H7 (cell line): ENCODE measurements at places on chromosomes 3 and 15.

DNA sequence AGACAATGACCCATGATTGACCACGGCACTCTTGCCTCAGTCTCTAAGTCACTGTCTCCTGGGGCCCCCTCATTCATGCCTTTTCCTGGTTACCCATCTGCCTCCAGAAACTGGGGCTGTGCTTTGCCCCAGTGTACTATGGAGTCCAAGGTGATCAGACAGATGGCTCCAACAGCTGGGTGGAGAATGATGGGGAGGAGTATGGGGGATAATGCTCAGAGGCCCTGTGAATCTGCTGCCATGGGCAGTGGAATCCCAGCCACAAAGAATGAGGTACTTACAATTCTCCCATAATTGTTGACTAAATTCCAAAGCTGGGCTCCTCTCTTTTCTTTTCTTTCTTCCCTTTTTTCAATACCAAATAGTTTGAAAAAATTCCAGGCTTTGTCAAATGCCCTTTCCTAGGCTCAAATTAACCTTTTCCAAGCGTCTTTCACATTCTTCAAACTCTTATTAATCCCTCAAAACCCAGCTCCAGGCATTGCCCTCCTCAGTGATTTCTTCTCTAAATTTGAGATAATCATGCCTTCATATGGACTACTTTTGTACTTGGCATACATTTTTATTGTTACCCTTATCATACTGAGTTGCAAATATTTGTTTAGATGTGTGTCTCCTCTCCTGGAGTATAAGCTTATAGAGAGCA is 148.5 kb upstream of the ICE2 start:
- DNase-seq: no peak

- no peak for DNase-seq
Measured at GRCh38 chr15:65249641-65250040, 37.0 kb downstream of the PARP16 start.

DNA sequence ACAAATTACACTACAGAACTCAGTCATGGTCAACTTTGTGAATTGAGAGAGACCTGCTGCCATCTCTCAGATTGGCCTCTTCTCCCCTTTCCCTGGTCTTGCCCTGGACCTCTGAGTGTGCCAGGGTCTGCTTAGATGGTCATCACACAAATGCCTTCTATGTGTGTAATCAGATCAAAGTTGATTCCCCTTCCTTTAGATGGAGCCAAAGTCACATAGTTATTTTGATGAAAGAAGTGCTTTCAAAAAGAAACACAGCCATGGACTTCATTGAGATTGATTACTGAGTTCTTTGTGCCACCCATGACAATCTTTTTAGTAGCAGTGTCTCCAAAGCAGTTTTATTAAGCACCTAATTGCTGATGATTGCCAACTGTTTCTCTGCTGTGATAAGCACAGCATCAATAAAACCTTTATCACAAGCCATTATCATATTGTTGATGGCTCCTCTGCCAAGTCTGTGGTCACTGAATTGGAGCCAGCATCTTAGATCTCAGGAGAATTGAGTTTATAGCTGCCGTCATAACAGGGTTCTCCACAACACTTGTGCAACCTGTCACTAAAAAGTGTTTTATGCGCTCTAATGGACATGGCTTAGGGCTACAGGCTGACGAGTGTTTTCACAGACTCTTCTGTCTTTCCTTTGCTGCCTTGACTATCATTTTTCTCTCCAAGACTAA is 149.7 kb upstream of the NUDT16 start:
- no peak for DNase-seq

- DNase-seq: peak; percentile 92
Measured at GRCh38 chr3:185153171-185153771, 411 bp upstream of the C3orf70 start.

DNA sequence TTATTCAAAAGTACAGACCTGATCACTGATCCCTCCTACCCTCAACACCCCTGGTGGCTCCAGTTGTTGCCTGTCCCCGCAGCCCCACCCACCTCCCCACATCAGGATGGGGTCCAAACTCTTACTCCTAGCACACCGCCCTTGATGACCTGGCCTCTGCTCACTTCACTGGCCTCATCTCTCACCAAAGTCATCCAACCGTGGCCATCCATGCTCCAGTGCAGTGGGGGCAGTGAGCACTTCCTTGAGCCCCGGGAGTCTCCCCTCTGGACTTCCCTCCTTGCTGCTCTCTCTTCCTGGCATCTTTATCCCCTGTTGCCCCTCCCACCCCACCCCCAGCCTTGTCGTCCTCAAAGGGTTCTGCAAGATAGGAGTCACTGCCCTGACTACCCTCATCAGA is 191.1 kb downstream of the CACNA2D3 start:
- no peak for DNase-seq

DNA sequence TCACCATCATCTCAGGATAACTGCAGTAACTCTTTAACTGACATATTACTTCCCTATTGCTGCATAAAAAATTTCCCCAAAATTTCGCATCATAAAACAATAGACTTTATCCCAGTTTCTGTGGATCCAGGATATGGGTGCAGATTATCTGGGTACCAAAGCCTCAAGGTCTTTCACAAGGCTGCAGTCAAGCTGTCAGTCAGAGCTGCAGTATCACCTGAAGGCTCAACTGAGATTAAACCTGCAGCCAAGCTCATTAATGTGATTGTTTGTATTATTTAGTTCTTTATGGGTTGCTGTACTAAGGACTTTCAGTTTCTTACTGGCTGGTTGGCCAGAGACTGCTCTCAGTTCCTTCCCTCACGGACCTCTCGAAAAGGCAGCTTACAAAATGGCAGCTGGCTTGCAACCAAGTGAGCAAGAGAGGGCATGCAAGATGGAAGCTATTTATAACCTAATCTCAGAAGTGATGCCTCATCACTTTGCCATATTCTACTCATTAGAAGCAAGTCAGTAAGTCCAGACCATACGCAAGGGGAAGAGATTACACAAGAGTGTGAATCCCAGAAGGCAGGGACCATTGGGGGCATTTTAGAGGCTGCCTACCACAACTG is 54.9 kb downstream of the DCUN1D1 start:
- no peak for DNase-seq

GRCh38 chr3:168134931-168135330 is 39.2 kb upstream of the GOLIM4 start:
- DNase-seq: no peak

GRCh38 chr3:187044867-187045552 is 94.3 kb downstream of the RPL39L start:
- no peak for DNase-seq

GRCh38 chr3:10463533-10464434 is 41.6 kb downstream of the ATP2B2 start:
- no peak for DNase-seq

DNA sequence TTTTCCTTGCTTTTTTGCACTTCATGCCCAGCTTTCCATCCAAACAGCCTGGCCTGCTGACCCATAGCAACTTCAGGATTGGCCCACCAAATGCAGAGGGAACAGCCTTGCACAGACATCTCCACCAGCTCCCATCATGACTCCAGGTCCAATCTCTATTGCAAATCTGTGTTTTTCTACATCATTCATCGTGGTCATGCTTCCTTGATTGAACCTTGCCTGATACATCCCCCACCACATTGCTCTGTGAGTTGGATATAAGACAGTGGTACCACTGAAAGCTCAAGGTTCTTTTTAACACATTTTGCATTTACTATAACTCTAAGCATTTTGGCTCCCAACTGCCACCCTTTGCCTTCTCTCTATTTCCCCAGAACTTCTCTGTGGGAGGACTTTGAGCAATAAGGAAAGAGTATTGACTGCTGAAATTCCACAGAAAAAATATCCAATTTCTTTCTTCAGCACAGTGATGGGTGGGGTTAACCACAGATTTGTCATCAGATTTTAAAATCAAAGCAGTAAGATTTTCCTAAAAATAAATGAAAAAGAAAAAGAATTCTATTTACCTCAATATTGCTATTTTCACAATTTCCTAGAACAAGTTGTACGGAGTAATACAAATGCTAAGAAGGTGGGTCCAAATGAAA is 114.6 kb upstream of the GALNT15 start:
- no peak for DNase-seq

DNA sequence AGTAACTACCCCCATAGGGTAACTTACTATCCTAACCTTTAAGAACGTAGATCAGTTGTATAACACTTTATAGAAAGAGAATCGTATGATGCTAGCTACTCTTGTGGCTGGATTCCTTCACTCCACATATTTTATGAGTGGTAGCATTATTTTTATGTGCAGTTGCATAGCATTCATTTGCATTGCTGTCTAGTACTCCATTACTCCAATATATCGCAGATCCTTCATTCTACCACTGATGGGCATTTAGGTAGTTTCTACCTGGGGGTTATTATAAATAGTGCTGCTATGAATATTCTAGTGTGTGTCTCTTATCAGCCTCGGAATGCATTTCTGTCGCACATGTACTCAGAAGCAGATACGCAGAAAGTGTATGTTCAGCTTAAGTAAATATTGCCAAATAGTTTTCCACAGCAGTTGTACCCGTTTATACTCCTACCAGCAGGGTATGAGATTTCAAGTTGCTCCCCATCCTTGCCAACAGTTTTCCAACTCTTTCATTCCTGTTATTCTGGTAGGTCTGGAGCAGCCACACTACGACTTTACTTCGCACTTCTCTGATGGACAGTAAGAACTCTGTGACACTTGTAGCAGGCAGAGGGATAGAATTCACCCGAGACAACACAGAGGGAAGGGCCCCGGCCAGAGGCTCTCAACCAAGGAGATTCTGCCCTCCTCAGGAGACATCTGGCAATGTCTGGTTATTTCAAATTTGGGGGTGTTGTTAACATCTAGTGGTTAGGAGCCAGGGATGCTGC is 9.8 kb upstream of the VGLL4 start:
- no peak for DNase-seq

- DNase-seq: no peak
Measured at GRCh38 chr15:73232776-73233175, 136.0 kb downstream of the HCN4 start.

DNA sequence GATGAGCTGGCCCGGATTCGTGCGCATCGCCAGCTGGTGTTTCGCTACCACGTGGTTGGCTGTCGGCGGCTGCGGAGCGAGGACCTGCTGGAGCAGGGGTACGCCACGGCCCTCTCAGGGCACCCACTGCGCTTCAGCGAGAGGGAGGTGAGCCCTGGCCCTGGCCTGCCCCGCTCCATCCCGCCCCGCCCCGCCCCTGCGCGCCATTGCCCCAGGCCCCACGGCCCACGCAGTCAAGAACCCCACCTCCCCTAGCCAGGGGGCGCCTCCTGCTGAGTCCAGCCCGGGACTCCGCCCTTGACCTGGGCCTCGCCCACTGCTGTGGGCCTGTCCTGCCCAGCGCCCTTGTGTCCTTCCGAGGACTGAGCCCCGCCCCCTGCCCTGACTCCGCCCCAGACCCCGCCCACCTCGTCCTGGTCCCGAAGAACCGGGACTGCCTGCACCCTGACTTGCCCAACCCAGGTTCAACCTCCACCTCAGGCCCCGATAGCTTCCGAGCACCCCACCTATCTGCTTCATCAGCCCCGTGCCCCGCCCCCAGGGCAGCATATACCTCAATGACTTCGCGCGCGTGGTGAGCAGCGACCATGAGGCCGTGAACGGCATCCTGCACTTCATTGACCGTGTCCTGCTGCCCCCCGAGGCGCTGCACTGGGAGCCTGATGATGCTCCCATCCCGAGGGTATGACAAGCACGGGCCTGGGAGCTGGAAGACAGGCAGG is 14.8 kb downstream of the NT5DC2 start:
- DNase-seq: peak; percentile 99

DNA sequence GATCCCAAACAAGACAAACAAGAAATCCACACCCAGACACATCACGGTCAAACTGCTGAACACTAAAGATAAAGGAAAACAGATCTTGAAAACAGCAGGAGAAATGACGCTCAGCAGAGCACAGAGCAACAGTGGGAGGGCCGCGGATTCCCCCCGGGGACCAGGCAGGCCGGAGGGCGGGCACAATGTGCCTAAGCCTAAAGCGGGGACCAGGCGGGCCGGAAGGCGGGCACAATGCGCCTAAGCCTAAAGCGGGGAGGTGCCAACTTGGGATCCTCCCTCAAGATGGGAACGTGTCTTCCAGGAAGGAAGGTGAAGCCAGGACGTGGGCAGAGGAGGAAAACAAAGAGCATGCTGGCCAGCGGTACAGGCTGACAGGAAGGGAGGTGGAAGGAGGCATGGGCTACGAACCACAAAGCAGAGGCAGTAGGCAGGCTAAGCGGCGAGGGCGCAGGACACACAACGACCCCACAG is 31.1 kb downstream of the CYFIP1 start:
- DNase-seq: peak; percentile 94

GRCh38 chr15:52101542-52102323 is 10.8 kb downstream of the BCL2L10 start:
- DNase-seq: no peak

- DNase-seq: no peak
Measured at GRCh38 chr3:174767406-174767805, 91.7 kb upstream of the NAALADL2 start.

GRCh38 chr3:114155370-114155821 is 23.5 kb downstream of the DRD3 start:
- no peak for DNase-seq

DNA sequence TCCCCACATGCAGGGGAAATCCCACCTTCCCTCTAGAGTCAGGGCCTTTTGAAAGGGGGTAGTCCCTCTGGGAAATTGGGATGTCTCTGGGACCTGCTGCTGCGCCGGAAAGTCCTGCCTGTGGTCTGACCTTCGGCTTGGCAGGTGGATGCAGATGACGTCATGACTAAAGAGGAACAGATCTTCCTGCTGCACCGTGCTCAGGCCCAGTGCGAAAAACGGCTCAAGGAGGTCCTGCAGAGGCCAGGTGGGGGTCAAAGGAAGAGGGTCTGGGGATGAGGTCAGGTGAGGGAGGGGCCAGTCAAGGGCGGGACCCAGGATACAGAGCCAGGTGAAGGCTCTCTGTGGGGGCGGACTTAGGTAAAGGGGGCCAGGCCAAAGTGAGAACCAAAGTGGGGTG is 16.2 kb downstream of the PTH1R start:
- no peak for DNase-seq

GRCh38 chr15:73758461-73758860 is 5.3 kb upstream of the INSYN1 start:
- DNase-seq: no peak

GRCh38 chr3:9253327-9253726 is 3.9 kb upstream of the SRGAP3 start:
- DNase-seq: no peak

- DNase-seq: no peak
Measured at GRCh38 chr15:58738046-58738707, 11.3 kb downstream of the ADAM10 start.

DNA sequence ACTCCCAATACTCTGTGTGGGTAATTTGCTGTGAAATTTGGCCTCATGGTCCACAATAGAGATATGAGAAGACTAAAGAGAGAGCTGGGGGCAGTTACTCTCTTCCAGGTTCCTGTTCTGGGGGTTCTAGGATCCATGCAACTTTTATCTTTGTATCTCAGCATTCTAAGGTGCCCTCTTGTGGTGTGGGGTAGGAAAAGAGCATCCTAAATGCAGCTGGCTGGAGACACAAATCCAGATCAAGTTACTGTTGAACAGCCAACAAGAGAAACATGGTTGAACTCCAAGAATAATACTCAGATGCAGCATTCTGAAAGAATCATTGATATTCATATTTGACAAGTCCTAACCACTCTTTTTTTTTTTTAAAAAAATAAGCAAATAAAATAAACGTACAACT is 238.2 kb downstream of the GREM1 start:
- DNase-seq: peak; percentile 44
